Glomerular endothelial cell (primary cell): ENCODE measurements at places on chromosomes 3 and 15.

DNA sequence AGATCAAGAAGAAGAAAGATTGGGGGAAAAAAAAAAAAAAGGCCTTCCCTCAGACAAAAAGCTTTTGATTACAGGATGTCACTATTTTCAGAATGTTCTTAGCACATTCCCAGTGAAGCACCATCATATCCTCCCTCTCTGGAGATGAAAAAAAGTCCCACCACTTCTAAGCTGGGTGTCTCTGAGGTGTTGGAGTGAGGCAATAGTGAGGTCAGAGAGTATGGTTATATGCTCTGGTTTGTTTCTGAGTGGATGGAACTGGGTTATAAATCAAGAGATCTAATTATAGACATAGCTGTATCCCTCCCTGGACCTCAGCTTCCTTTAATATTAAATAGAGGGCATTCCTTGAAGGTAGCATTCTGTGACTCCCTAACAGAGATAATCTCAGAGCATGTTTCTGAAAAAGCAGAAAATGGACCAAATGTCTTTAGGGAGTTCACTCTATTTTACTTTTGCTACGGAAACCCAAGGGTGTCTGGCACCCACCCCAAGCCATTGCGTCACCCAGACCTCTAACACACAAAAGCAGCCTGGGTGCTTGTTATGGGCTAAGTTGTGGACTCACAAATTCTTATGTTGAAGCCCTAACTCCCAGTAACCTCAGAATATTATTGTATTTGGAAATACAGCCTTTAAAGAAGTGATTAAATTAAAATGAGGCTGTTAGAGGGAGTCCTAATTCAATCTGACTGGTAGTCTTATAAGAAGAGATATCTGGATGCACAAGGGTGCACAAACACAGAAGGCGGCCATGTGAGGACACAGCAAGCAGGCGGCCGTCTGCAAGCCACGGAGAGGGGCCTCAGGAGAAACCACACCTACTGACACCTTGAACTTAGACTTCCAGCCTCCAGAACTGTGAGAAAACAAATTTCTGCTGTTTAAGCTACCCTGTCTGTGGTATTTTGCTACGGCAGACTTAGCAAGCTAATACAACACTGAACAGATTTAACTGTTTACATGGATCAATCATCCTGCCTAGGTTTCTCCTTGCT, 81.5 kb downstream of the MB21D2 start:
- DNase-seq: no peak

DNA sequence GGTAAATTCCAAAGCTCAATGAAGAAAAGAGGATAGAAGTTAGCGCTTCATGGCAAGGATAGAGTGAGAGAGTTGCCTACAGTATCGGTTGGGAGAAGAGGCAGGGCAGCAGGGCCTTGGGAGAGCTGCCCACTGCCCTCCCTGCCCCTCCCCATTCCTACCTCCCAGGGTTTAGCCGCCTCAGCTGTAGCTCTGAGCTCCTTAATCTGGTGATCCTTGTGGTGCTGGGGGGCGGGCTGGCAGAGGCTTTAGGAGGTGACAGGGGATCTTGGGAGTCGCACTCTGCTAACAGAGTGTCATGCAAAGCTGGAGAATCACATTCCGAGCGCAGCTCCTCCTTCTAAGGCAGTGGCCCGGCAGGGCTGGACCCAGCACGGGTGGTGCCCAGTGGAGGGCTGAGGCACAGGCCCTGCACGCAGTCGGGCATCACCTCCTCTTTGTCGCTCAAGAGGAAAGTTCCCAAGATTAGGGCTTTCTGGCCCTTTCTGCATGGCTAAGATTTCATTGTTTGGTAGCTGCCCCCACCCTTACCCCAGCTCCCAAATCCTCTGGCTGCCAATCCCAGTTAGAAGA, 57.1 kb upstream of the POLG start:
- DNase-seq: no peak

- DNase-seq: no peak
Observed at GRCh38 chr3:13411186-13411860, 8.8 kb downstream of the NUP210 start.

DNA sequence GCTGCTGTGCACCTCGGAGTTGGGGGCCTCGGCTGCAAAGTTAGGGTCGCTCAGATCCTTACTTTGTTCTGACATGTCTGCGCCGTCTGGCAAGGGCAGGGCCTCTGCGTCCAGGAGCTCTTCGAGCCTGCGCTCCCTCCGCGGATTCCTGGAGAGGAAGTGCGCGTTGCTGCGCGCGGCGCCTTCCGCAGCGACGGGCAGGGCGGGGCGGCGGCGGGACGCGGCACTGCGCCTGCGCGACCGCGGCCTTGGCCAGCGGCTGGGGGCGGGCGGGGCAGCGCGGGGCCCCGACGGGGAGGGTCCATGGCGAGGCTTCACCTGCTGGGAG, at the start of gene NDN:
NDN (minus strand) TSS at position 163 of the 328 bp plus-strand sequence; CDS start at position 75, 88 bp downstream.
- no peak for DNase-seq

DNA sequence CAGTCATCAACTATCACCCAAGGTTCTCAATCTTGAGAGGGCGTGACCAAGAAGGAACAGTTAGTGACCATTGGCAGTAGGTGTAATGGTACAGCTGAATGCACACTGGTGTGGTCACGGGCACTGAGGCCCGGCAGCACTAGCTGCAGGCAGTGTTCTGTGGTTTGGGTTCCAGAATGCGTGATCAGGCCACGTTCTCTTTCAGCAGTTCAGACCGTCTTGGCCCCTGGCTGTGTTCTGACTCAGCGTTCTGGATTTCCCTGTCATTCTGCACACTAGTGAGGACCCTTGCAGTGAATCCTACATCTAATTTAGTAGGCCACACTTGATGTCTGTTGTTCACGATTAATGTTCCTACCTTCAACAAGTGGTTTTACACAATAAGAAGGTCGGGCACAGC, 220.5 kb upstream of the SLCO3A1 start:
- DNase-seq: no peak

DNA sequence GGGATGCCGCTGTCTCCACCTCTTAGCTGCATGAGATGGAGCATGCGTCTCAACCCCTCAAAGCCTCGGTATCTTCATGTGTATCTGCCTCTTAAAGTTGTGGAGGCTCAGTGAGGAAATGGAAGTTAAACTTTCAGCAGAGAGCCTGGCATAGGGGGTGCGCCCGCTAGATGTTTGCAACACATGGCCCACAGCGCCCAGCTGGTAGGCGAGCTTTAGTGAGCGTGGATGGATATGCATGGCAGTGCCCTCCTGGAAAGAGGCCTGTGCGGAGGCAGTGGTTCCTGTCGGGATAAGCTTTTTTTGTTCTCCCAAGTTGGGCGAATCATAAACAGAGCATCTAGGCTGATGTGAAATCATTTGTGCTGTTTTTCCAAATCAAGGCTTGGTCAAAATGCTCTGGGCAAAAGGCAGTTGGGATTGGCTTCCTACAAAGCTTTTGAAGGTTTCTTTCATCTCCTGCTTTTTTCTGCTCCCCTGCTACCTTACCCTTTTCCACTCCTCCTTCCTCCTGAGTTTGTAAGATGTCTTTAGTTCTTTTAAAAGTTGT, 272.4 kb upstream of the TPM1 start:
- no peak for DNase-seq

DNA sequence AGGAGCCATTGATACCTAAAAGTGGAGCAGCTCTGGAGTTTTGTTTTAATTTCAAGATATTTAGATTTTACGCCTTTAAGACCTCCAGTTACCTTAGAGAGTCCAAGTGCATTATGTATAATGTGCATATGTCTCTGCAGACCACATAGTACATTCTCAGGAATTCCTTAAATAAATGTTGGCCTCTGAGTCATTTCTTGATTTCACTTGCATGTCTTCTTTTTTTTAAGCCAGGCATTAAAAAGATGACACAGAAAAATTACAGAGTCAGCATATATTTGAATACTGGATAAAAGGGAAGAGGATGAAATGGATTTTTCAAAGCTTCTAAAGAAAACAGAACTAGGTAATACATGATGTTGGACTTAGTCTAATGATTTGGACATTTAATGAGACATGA, 125.2 kb downstream of the TMCO5A start:
- no peak for DNase-seq

GRCh38 chr3:155131104-155131503, 51.0 kb downstream of the MME start:
- DNase-seq: no peak

- peak; percentile 72 for DNase-seq
Observed at GRCh38 chr3:120678331-120678947, 3.6 kb downstream of the HGD start.

DNA sequence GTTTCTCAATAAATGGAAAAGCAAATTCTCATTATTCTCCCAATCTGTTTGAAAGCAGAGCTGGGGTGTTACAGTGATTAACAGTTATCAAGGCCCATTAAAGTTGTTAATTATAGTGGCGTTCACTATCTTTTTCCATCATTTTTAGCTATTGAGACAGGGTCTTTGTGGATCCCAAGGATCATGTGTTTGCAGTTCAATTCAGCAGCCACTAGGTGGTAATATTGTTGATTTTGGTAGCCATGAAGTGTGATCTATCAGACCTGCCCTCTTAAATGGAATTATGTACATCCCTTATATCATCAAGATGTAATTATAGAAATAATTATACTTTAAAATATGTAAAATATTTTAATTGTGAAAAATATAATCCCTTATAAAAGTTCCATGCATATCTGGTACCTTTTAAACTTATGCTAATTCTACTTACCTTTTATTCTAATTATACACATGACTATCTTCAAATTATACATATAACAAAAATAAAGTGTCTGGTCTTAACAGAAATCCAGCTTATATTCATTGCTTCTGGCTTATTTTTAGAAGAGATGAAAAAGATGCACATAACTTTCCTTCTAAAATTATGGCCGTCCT, 126.4 kb downstream of the GREM1 start:
- no peak for DNase-seq

DNA sequence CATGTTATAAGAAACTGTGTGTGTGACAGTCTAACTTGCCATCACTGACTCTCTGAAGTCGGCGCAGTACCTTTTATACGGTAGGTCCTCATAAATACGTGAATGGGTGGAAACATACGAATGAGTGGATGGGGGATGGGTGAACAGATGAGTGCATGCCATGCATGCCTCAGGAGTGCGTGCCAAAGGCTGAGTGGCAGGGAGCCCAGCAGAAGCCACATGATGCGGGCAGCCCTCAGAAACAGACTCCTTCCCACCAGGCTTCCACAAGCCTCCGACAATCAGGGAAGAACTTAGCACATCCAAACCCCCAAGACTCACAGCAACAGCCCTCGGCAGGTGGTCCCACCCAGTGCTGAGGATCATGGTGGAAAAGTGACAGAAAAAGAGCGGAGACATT, 16.7 kb downstream of the HCN4 start:
- DNase-seq: no peak

GRCh38 chr3:13519006-13519791, 29.7 kb upstream of the FBLN2 start:
- DNase-seq: no peak

- no peak for DNase-seq
Observed at GRCh38 chr3:46703013-46703520, 1.9 kb downstream of the TMIE start.

DNA sequence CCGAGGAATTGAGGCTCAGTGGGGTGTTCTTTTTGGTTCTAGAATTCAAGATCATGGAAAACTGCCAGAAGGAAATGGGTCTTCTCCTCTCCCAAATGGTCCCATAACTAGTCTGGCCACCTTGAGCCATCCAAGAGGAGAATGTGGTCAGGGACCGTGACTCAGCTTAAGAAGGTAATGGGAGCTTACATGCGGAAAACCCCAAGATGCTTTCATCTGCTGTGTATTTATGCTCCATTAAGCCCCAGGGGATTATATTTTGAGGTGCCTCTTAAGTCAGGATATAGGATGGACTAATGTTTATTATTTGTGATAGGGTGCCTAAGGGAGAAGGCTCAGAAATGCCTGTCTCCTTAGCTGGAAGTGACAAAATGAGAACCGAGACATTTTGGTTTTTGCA, 39.2 kb upstream of the DLG1 start:
- DNase-seq: no peak

- no peak for DNase-seq
Observed at GRCh38 chr15:45087513-45087912, 26.5 kb downstream of the DUOX2 start.

DNA sequence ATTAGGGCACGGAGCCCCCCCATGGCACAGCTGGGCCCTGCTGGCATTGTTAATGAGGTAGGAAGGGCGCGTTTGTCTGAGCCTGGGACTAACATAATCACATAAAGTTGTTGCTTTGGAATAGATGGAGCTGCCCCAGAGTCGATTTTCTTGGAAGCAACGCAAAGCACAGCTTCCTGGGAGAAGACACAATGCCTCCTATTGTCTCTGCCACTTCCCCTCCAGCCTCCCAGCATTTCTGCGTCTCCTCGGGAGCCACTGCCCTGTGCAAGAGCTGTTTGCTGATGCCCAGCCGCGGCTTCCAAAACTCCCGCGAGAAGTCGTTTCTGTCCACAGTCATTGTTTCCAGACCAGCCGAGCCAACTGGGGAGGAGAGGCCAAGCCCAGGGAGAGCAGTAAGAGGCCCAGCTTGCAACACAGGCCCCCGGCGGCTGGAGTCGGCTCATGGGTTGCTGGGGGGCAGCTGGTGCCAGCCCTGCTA, 18.1 kb upstream of the ALDH1A3 start:
- no peak for DNase-seq

DNA sequence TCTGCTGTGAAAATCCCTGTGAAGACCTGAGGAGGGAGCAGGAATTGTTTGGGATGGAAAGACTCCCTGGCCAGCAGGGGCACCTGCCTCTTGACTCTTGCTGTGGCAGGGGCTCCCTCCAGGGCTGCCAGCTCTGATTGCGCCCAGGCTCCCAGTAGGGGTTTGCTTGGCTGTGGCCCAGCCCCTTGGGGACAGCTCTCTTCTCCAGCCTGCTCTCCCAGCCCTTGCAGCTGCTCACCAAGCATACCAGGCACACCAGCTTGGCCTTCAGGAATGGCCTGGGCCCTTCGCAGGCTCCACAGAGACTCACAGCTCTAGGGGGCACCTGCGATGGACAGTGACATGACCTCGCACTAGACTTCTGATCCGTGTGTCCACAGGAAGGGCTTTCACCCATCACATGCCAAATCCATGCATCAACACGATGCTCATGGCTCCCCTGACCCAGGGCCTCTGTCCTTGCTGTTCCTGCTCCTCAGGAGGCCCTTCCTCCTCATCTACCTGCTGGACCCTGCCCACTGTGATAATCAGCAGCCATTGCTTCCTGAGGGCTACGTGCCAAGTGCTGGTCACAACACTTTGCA, 61.8 kb downstream of the SCN5A start:
- no peak for DNase-seq

DNA sequence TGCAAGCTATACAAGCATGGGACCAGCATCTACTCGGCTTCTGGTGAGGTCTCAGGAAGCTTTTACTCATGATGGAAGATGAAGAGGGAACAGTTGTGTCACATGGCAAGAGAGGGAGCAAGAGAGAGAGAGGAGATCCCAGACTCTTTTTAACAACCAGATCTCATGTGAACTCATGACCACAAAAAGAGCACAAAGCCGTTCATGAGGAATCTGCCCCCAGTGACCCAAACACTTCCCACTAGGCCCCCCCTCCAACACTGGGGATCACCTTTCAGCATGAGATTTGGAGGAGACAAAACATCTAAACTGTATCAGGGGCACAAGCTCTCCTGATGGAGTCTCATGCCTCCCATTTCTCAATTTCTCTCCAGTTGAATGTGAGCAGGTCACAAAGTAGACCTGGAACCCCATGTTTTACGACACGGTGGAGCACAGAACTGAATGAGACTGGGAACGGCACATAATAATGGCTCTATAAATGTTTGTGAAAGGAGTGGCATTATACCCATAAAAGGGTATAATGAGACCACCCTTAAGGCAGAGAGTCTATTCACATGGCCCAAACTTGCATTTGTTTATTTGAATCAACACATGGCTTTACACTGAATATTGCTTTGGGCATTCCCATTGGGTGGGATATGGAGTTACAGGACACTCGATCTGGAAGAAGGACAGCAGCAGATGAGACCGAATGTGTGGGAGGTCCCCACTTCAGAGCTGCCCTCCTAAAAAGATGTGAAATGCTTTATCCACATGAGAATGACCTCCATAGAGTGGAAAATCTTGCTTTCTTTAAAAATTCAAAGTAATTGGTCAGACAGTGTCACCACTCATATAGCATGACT, 38.8 kb downstream of the IL16 start:
- DNase-seq: no peak
